ENCODE measurements at places on chromosomes 2 and 18.

DNA sequence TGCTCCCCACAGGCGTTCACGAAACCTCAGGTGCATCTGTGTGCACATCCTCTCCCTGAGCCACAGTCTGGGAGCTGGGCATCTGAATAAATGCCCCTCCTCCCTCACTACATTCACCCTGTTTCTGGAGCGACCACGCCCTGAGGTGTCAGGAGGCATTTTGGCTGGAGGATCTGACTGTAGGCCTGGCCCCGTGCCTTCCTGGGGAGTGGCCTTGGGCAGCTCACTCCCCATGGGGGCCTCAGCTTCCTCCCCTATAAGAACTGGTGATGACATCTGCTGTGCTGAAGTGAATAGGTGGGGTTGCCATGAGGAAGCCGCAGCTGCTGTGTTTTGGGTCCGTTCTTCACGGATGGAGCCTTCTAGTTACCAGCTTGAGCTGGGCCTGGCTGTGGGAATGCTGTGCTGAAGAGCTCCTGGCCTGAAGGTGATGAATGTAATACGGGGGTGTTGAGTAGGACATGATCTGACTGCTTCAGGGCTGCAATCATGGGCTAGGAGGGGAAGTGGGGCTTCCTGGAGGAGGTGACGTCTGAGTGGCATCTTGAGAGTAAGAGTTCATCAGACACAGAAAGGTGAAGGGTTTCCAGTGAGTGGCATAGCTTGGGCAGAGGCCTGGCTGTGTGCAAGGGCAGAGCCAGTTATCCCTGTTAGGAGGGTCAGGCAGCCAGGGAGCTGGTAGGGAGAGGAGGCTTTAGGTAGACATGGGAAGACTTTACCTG lies 58.2 kb downstream of the GLI2 start:
- DNase-seq, result no peak

DNA sequence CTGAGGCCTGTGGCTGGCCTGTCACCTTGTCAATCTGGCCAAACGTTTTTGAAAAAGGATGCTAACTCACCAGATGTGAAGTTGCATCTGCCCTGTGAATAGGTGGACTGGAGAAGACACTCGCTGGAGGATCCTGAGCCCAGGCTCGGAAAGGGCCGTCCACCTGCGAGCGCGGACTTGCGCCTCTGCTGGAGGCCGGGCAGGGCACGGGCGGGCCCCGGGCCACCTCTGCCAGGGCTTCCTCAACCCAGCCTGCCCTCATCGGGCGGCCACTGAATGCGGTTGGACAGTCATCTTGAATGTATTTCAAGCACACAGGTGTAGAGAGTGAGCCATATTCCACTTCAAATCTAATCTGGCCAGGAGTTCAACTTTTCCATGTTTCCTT lies 83.9 kb downstream of the FAM210A start:
- DNase-seq, result no peak

- no peak for DNase-seq
Measured at GRCh38 chr2:97659256-97660043, 4.4 kb downstream of the ACTR1B start.

DNA sequence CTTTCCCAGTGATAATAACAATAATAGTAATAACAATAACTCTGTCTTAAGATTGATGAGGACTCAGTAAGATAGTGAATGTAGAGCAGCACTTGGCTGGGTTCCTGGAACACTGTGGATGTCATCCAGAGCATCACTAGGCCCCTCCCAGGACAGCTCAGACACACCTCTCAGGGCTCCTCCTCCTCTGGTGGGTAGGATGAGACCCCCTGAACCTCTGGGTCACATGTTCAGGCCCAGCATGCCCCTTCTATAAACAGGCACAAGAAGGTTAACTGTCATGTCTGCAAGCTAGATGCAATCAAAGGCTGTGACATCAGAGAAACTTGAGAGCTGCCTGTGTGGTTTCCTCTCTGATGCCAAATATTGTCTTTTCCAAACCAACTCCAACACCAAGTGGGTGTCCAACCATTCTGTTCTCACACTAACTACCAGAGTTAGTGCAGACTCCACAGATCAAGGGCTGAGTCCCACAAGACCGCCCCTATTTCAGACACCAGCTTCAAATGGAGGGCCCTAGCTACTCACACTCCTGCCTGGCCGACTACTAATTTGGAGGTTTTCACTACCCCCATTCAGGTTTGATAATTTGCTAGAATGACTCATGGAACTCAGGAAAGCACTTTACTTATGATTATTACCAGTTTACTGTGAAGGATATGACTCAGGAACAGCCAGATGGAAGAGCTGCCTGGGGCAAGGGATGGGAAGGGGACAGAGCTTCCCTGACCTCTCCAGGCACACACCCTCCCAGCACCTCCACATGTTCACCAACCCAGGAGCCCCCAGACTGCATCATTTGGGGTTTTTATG lies 46.4 kb upstream of the BZW1 start:
- no peak for DNase-seq

GRCh38 chr2:79936715-79937114 lies 367.8 kb downstream of the LRRTM1 start:
- DNase-seq, result no peak

DNA sequence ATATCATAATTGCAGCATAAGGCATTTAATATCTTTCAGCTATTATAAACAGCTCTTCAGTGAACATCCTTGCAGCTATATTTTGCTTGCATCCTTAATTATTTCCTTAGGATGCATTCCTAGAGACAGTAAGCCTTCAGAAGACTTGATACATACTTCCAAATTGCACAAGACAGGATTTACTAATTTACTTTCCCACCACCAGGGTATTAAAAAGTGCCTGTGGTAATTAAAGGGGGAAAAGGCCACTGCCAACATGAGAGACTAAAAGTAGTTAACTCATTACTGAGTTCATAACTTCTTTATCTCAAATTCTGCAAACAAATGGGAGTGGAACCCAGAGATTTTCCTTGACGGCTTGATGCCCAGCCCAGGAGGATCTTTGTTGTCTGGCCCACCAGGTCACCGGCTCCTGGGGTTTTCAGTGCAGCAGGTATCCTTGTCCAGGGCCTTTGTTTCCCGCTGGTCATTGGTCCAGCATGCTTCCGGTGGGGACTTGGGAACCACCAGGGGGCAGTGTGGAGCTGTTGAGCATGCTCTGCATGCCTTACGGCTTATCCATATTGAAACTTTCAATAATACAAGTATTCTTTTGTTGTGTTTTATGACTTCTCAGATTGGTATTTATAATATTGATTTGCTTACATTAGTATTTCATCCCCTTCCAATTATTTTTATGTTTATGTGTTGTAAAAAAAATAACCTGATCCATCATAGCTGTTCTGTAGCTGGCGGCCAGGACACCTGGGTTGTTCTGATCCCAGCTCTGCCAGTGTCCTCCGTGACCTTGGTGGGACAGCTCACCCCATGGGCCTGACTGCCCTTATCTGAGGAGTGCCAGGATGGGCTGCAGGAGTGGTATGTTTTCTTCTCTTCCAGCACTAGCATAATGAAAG lies 61.4 kb downstream of the TGOLN2 start:
- no peak for DNase-seq

DNA sequence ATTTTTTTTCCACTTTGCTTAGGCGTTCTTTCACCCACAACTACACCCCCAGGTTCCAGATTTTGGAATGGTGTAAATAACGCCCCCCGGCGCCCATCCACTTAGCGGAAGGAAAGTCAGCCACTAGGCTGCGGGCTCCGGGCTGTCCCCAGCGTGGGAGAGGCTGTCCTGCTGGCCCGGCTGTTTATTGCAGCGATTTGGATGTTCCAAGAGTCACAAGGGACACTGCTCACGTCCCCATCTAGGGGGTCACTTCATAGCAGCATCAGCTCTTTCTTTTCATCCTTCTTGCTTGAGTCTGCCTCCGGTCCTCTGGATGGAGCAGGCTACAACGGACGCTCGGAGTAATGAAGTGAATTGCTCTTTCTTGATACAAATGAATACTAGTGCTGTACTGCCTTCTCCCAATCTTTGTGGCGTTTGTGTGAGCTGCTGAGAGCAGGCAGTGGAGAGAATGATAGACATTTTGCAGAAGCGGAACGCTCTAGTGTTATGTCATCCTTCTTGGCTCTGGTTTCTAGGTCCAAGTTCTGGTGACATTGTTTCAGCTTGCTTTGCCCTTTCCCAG lies 50.7 kb upstream of the PAIP2B start:
- no peak for DNase-seq

GRCh38 chr2:237859533-237860272 lies at the start of gene RAMP1:
Gene RAMP1 (plus strand): TSS chr2:237859623. CDS start chr2:237859676, 53 bp downstream.
- DNase-seq, result no peak

DNA sequence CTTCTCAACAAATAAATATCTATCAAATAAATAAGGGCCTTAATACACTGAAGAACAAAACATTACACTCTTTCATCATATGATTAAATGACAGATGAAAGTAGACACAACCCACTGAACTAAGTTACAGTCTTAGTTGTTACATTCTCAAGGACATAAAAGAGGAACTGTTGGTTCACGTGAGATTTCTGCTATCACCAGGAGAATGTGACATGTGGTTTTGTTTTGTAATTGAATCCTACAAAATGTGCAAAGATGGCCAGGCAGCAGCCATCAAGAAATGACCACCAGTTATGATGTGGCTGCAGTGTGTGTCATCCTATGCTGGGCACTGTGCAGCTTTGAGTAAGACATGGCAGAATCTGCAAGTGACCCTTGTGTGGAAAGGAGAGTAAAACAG lies 310.6 kb upstream of the PIK3C3 start:
- DNase-seq, result no peak

GRCh38 chr2:203583701-203584100 lies 48.6 kb upstream of the RAPH1 start:
- DNase-seq, result no peak

DNA sequence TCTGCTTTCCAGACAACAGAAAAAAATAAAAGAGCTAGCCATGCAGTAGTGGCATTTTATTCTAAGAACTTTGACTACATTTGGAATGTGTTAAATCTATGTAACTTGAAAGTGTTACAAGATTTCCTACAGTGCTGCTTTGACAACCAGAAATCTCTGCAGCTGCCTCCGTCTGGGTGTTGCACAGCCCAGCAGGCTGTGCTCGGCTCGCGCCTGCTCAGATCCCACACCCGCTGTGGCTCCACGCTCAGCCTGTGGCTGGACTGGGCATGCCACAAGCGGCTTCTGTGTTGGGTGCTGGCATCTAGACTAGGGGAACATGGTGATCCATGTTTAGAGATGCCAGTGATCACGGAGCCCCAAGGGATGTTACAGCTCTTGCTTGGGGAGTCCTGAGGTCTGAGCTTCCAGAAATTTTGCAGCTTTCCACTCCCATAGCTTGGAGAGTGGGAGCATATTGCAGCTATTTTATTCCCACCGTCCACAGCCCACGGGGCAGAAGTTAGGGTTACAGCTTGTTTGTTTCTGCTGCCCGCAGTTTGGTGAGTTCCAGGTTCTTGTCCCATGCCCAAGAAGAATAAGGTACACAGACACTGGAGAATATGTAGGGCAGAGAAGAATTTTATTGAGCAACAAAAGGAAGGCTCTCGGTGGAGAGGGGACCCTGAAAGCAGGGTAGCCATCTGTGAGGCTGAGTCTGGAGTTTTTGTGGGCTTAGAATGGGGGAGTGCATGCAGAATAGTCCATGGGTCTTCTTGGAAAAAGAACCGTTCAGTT lies 44.1 kb downstream of the FAM171B start:
- no peak for DNase-seq

Data from urinary bladder (tissue), 4 donors.